ENCODE measurements at places on chromosomes 12 and 14. TPM values are rescaled to one million over a fixed set of nuclear protein-coding genes. Genes with fewer than 3 reads are reported as not detected.
A peak's percentile ranks its signal among the peaks of the same experiment; 100 is the strongest.

Gene HOXC9
- not detected for total RNA-seq

Gene TEX52
- not detected for total RNA-seq

DNA sequence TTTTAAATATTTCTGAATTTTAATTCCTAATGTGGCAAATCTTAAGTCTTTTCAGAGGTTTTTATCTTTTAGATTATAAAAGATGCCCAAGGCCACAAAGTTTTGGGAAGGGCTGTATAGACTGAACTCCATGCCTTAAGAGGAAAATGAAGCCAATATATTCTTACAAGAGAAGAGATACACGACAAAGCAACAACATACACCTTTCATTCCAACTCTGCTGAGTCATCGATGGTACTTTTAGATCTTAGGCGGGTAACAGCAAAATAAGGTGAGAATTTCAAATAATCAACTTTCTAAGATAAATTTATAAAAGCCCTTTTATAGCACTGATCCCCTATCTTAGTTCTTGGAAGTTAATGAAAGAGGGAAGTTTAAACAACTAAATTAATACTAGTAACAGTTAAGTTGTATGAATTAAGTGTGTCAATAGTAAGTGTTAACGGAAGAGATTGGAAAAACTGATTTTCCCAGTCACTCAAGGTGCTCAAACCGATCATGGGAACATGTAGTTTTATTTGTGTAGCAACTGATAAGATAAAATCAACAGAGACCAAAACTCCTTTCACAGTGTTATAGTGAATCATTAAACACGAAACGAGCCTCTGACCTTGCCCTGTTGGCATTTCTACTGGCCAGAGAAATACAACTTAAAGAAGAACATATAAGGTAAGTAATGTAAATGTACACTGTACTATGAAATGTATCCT is 18.8 kb upstream of the PIK3C2G start:
- DNase-seq, result no peak

DNA sequence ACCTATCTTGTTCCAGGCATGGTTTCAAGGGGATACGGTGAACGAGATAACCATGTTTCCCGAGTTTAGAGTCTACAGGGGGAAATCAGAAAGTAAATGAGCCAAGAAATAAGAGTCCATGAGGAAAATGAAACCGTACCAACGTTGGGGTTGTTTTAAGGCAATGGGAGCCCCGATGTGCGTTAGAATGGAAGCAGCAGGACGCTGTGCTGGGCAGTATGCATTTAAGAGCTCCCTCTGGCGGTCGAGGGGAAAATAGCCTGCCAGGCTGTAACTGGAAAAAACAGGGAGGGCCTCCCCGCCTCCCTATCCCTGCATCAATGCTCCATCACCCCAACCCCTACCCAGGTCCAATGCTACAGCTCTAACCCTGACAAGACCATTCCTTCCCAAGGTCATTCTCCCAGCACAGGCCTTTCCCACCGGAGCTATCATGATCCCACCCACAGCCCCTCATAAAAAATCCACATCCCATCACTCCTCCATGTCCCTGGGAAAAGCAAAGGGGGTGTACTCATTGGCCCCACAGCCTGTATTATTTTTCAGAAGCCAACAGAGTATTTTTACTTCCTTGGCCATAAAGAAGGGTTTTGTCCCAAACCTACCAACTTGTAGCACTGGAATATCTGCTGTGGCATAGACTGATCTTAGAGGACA is 226.3 kb upstream of the NOS1 start:
- DNase-seq, result peak; percentile 25

Gene AQP2
- total RNA-seq, result not detected

Gene PABPN1
- total RNA-seq, result 71.2 TPM

Gene TRIM9
- 0.27 TPM for total RNA-seq

Gene FLRT2
- 4.7 TPM for total RNA-seq

Gene ARID2
- 15.7 TPM for total RNA-seq

DNA sequence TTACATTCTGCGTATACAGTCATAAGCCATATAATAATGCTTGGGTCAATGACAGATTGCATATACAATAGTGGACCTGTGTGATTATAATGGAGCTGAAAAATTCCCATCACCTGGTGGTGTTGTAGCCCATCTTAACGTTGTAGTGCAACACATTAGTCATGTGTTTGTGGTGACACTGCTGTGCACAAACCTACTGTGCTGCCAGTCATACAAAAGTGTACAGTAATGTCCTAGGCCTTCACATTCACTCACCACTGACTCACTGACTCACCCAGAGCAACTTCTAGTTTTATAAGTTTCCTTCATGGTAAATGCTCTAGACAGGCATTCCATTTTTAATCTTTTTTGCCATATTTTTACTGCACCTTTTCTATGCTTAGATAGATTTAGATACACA is 194.8 kb upstream of the SEL1L start:
- DNase-seq, result no peak

Gene OR11H7
- not detected for total RNA-seq

GRCh38 chr14:24597403-24597802 is 12.1 kb downstream of the GZMH start:
- DNase-seq, result no peak

Gene SOX5
- 2.9 TPM for total RNA-seq

GRCh38 chr12:110907583-110907982 is 12.8 kb downstream of the MYL2 start:
- no peak for DNase-seq

DNA sequence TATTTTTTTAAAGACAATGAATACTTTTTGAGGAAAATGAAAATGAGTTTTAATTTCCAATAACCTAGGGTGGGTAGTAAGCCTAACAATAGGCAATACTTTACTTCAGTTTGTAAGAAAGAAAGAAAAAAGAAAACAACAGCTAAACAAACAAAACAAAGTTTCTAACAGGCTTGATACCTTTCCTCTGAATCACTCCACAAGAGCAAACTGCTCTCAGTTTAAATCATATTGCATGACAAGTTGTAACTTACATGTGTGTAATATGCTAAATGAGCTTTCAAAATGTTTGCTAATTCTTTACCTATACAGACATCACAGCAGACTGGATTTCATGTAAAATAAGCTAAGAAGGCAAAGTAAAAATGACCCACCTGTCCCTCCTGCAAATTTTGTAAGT is 6.7 kb upstream of the LMO3 start:
- DNase-seq, result no peak

Gene HOXC5
- not detected for total RNA-seq

DNA sequence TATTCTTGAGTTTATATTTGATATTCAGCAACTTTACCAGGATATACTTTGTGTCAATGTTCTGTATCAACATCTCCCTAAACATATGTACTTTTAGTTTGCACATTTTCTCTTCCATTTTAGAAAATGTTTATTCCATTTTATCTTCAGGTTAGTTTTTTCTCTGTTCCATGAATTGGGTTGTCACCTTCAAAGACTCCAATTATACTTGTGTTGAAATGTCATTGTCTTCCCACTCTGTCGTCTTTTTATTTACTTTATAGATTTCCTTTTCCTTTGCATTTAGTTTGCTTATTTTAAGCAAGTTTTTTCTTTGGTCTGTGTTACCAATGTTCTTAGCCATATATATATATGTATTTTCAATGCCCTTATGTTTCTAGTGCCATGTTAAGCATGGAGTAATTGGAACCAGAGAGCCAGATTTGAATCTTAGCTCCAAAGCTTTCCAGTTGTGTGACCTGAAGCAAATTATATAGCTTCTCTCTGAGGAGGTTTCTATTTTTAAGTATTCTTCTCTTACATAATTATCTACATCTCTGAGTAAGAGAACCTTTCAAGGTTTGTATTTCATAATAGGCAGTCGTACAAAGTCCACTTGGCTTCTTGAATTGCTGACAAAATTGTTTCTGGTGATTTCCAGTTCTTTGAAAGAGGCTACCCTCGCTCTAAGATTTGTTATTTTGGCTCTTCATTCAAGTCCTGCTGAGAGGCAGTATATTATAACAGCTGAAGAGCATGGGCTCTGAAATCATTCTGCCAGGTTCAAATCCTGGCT is 85.8 kb upstream of the DYRK2 start:
- DNase-seq, result no peak

Gene RTL1
- total RNA-seq, result not detected

- no peak for DNase-seq
Observed at GRCh38 chr14:26621807-26622560, 24.2 kb upstream of the NOVA1 start.

Measured in left ventricle myocardium inferior (tissue), 1 donor.